Activated CD8-positive, alpha-beta T cell treated with anti-CD3 and anti-CD28 coated beads for 36 hours (primary cell): ENCODE measurements at places on chromosomes 11 and 22. TPM values are rescaled to one million over a fixed set of nuclear protein-coding genes. Genes with fewer than 3 reads are reported as not detected.
A peak's percentile ranks its signal among the peaks of the same experiment; 100 is the strongest.

Gene HBG1
- not detected for total RNA-seq

Gene MRPL21
- total RNA-seq: 99.6 TPM

Gene BDNF
- total RNA-seq: not detected

Gene CDC42BPG
- 0.61 TPM for total RNA-seq

Gene FXYD6
- total RNA-seq: not detected

Gene ABCC8
- not detected for total RNA-seq

Gene HORMAD2
- total RNA-seq: not detected

Gene GALNT18
- total RNA-seq: 7.4 TPM

DNA sequence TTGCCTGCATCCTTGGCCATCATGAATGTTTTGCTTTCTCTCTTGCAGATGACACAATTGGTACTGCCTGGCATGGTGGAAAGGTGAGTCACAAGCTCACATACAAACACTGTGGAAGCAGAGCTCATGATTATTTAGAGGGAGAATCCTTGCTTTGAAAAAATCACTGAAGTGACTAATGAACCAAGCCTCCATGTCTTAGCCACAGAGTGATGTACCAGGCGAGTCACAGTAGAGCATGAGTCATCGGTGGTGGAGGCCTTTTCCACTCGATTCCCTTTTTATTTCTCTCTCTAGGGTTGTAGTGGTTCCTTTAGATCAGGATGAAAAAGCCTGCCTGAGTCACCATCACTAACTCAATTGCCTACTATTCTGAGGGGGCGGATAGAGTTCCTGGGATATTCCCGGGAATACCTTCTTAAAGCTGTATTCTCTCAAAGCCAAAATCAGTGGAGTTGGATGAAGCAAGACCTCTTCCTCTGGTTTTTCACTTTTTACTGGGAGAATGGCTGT is 49.6 kb upstream of the ALKBH3 start:
- peaks cover 11% of the 10 kb centered on the region for H3K36me3 ChIP-seq
- H3K4me1 ChIP-seq: peaks cover 19% of the 10 kb centered on the region
- H3K4me3 ChIP-seq: no peak overlapping the region
- no peaks in the 10 kb centered on the region for H3K27me3 ChIP-seq
- peak overlapping the region; percentile 80 for H3K27ac ChIP-seq

- H3K27me3 ChIP-seq: no peaks in the 10 kb centered on the region
- H3K4me1 ChIP-seq: peaks cover 1% of the 10 kb centered on the region
- no peak for DNase-seq
- no peak overlapping the region for H3K4me3 ChIP-seq
- no peak overlapping the region for H3K27ac ChIP-seq
These were observed 77.4 kb upstream of the SPON1 start for GRCh38 chr11:13885083-13885482.

DNA sequence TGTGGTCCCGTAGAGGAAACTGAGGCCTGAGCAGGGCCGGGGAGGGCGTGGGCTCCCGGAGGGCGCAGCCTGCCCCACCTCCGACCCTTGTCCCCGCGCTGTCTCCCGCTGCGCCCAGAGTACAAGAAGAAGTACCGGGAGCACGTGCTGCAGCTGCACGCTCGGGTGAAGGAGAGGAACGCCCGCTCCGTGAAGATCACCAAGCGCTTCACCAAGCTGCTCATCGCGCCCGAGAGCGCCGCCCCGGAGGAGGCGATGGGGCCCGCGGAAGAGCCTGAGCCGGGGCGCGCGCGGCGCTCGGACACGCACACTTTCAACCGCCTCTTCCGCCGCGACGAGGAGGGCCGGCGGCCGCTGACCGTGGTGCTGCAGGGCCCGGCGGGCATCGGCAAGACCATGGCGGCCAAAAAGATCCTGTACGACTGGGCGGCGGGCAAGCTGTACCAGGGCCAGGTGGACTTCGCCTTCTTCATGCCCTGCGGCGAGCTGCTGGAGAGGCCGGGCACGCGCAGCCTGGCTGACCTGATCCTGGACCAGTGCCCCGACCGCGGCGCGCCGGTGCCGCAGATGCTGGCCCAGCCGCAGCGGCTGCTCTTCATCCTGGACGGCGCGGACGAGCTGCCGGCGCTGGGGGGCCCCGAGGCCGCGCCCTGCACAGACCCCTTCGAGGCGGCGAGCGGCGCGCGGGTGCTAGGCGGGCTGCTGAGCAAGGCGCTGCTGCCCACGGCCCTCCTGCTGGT is 1.9 kb downstream of the NLRP6 start:
- peak overlapping the region; percentile 68 for H3K27ac ChIP-seq
- DNase-seq: peak; percentile 67
- peaks cover 43% of the 10 kb centered on the region for H3K36me3 ChIP-seq
- peak overlapping the region; percentile 82 for H3K4me3 ChIP-seq
- H3K27me3 ChIP-seq: peaks cover 10% of the 10 kb centered on the region

- no peaks in the 10 kb centered on the region for H3K4me1 ChIP-seq
- DNase-seq: no peak
- no peak overlapping the region for H3K27ac ChIP-seq
- H3K27me3 ChIP-seq: peaks cover 8% of the 10 kb centered on the region
These were observed 59.8 kb upstream of the CD82 start for GRCh38 chr11:44505581-44506054.

DNA sequence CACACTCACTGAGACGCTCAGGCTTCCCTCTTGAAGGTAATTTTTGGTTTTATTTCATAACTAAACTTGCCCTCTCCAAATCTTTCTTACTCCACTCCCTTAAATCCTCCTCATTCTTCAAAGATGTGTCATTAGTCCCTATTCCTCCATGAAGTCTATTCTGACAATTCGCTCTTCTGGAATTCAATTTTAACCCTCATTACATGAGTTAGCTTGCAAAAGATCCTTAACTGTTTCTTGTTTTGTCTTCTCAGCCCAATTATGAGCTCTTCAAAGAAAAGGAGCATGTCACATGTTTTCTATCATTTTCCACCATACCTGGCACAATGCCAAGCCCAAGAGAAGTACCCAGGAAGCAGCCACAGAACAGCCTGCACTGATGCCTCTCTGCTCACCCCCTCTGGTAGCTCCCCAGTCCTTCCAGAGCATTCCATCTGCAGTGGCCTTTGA is 13.0 kb downstream of the GALNT18 start:
- H3K27ac ChIP-seq: no peak overlapping the region
- H3K4me1 ChIP-seq: peaks cover 2% of the 10 kb centered on the region
- DNase-seq: no peak
- peaks cover 7% of the 10 kb centered on the region for H3K27me3 ChIP-seq
- no peak overlapping the region for H3K4me3 ChIP-seq

DNA sequence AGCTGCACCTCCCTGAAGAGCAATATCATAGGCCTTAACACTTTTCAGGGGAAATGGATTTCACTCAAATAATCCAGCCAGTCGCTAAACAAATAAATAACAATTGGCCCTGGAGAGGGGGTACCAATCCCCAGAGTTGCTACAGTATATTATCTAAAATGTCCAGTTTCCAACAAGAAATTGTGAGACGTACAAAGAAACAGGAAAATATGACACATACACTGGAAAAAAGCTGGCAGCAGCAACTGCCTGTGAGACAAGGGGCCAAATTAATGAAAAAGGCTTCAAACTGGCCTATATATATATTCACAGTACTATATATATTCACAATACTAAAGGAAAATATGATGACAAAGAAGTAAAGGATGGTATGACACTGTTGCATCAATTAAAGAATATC is 4.0 kb downstream of the NF2 start:
- H3K27me3 ChIP-seq: no peaks in the 10 kb centered on the region
- H3K4me3 ChIP-seq: no peak overlapping the region
- H3K27ac ChIP-seq: no peak overlapping the region

DNA sequence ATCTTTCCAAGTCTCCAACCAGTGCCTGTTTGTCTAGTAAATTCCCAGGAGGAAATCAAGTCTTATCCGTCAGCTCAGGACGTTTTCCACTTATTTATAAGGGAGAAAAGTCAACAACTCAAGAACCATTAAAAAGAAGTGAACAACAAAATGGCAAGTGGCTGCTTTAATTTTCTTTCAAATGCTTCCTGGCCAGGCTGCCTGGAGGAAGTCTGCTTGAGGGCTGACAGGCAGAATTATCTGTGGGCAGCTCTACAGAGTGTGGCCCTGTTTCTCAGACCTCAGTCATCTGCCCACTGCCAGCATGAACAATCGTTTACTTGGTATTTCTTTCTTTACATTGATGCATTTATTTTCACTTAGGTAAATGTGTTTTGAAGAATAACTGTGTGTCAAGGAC is 281.9 kb upstream of the ISX start:
- no peaks in the 10 kb centered on the region for H3K4me1 ChIP-seq
- DNase-seq: no peak
- no peak overlapping the region for H3K4me3 ChIP-seq
- H3K36me3 ChIP-seq: no peaks in the 10 kb centered on the region

DNA sequence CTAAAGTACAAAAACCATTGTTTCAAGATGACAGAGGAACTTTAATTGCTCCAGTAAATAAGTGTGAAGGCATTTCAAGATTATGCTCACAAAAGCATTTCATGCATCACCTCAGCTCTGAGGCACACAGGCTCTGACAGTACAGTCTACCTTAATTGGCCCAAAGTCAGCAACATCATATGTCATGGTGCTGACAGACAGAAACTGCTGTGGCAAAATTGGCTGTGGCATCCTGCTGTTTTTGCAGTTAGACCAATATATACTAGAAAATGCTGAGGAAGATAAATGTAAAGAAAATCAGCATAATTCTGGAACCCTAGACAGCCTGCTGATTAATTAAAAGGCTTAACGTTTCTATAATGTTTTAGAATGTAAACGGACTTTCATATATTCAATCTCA is 34.9 kb upstream of the PPP2R1B start:
- no peak overlapping the region for H3K27ac ChIP-seq
- DNase-seq: no peak
- peaks cover 9% of the 10 kb centered on the region for H3K4me1 ChIP-seq
- H3K36me3 ChIP-seq: peaks cover 52% of the 10 kb centered on the region

- H3K4me3 ChIP-seq: no peak overlapping the region
- DNase-seq: no peak
These were observed 231.3 kb downstream of the BUD13 start for GRCh38 chr11:116541460-116541859.

- DNase-seq: no peak
- H3K4me3 ChIP-seq: no peak overlapping the region
- H3K27ac ChIP-seq: no peak overlapping the region
- peaks cover 1% of the 10 kb centered on the region for H3K27me3 ChIP-seq
- H3K36me3 ChIP-seq: no peaks in the 10 kb centered on the region
These were observed 70.8 kb downstream of the PANX1 start for GRCh38 chr11:94199136-94200130.

DNA sequence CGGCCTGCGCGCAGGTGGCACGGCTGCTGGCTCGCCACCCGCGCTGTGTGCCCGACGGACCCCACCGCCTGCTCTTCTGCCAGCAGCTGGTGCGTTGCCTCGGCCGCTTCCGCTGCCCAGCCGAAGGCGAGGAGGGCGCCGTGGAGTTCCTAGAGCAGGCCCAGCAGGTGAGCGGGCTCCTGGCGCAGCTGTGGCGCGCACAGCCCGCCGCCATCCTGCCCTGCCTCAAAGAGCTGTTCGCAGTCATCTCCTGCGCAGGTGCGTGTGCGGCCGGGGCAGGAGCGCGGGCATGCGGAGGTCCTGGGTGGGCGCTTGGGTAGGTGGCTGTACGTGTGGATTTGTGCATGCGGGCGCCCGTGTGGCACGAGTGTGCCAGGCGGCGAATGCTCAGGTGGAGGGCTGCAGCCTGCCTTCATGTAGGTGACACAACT is 8.0 kb downstream of the USP35 start:
- H3K36me3 ChIP-seq: peaks cover 8% of the 10 kb centered on the region
- peaks cover 28% of the 10 kb centered on the region for H3K4me1 ChIP-seq
- no peaks in the 10 kb centered on the region for H3K27me3 ChIP-seq
- H3K4me3 ChIP-seq: no peak overlapping the region

GRCh38 chr11:73085189-73085875 is 56.8 kb downstream of the FCHSD2 start:
- DNase-seq: no peak
- no peaks in the 10 kb centered on the region for H3K27me3 ChIP-seq
- H3K4me3 ChIP-seq: no peak overlapping the region
- peaks cover 2% of the 10 kb centered on the region for H3K36me3 ChIP-seq

DNA sequence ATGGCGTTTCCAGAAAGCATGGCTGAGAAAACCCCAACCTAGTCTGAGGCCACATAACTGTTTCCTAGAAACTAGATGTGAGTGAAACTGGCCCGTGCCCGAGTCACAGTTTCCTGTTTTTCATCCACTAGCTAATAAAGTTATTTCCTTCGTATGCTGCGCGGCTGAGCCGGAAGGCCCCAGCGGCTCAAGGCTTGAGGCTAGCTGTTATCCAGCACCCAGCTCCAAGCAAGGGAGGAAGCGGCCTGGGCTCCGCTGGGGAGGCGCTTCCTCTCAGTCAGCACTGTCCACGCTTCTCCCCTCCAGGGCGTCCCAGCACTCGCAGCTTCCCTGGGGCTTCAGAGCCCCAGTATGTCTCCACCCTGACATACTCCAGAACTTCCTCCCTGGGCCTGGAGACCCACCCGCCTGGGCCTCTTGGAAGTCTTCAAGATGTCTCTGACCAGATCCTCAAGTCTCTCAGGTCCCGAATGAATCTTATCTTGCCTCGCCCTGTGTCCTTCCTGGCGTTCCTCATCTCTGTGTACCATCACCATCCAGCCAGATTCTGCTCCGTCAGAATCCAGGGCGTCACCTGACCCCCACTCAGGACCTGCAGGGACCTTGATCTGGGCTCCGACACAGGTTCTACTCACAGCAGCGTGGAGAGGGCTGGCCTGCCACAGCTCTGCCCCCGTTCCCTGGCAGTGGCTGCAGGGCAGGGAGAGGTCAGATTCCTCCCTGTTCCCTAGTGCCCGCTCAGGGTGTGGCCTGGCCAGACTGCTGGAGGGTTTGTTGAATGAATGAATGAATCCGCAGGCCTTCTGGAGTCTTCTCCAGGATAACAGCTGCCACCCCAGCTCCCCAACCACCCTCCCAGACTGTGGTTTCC is 81.9 kb downstream of the LRRC32 start:
- no peak overlapping the region for H3K4me3 ChIP-seq
- no peaks in the 10 kb centered on the region for H3K36me3 ChIP-seq
- peaks cover 55% of the 10 kb centered on the region for H3K4me1 ChIP-seq
- H3K27me3 ChIP-seq: peaks cover 7% of the 10 kb centered on the region

DNA sequence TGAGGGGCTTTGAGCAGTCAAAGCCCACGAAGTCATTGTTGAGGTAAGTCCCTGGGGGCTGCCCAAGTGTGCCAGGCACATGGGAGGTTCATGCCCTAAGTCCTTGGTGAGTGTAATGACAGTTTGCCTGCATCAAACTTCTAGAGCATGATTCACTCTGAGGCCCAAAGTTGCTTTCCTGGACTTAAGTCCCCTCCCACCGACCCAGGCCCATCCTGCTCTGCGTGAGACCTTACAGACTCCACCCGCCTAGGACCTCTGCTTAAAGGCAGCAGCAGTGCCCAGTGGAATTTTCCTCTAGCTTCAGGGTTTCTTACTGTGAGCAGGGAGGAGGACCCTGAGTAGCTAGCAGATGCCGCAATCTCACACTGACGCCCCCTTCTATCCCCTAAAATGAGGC is 5.7 kb upstream of the PVALB start:
- H3K36me3 ChIP-seq: no peaks in the 10 kb centered on the region
- no peak overlapping the region for H3K27ac ChIP-seq
- H3K4me1 ChIP-seq: no peaks in the 10 kb centered on the region
- no peak overlapping the region for H3K4me3 ChIP-seq
- no peak for DNase-seq
- peaks cover 23% of the 10 kb centered on the region for H3K27me3 ChIP-seq
